ENCODE measurements at places on chromosomes 2 and 18.

DNA sequence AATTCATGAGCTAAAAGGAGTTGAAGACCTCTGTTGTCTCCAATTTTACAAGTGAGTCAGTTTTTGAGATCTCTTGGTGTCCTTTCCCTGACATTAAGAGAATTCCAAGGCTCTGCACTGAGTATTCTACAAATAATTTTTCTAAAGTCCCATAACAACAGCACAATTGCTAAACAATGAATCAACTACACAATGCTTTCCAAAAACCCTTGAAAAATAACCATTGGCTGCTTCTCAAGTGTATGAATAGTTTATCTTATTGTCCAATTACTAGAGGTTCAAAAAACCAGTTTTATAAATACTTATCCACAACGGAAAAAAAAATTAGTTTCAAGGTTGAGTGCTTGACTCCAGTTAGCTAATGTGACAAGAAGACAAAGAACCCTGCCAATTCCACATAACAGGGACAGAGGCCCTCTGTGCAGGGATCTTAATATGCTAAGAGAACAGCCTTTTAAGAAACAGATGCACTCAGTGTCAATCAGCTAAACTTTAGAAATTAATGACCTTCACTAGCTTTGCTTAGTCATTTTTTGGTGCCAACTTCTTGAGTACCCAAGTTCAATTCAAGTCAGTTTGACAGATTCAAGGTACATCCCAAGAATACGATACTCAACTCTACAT lies 266.6 kb upstream of the CYP26B1 start:
- no peak for DNase-seq

DNA sequence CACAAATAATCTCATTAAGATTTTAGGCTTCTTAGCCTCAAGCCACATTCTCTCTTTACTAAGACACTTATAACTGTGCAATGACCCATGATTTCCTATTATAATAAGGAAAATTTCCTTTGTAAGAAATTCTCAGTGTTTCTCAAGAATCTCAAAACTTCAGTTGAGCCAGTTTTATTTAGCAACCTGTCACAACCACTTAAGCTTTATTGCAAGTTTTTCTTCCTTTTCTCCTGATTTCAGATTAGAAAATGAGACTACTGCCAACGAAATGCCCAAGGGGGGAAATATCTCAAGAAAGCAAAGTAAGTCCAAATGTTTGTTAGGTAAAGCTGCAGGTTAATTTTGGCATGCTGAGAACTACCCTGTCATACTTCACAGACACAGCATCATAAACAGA lies 178.5 kb downstream of the THADA start:
- DNase-seq, result no peak

DNA sequence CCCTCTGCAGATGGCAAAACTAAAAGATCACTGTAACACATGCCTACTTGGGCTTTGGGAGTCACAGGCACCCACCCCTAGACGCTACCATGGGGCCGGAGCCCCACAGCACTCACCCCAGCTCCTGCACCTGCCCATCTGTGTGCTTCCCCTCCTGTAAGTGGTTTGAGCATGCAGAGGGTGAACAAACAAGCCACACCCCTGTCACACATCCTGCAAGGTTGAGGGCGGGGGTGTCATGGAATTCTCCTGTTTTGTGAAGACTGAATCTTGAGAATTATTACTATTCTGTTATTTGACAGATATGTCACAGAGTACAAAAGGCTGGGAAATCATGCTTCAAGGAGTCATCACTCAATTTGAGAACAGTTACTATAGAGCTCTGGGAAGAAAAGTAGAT lies 60.9 kb downstream of the RFTN2 start:
- DNase-seq, result no peak

DNA sequence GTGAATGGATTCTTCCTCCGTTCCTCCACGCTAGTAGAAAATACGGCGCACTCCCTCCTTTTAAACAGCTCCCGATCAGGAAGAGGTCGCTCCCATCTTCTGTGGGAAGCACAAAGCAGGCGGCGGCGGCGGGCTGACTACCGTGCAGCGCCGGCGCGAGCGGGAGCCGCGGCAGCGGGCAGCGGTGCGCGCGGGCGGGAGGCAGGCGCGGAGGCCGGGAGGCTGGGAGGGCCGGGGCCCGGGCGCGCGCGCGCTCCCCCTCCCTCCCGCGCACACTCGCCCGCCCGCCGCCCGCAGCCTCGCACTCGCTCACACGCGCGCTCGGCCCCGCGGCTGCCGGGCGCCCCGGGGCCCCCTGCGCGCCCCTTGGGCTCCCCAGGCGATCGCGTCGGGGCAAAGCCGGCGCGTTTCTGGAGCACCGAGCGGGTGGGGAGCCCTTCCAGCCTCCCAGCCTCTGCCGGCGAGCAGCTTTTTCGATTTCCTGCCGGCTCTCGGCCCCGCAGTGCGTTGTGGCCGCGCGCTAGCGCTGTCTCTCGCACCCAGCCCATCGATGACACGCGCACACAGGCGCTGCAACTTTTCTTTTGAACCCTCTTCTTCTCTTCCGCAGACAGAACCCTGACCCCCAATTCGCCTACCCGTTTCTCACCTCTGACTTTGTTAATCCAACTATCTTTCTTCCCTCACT lies at the start of gene SLC8A1:
SLC8A1 (minus strand) TSS at position 173 of the 688 bp plus-strand sequence.
- DNase-seq, result peak; percentile 22

- DNase-seq, result no peak
Measured at GRCh38 chr2:226064932-226065570, 665.5 kb downstream of the NYAP2 start.

- no peak for DNase-seq
Measured at GRCh38 chr2:102619414-102620319, at the start of gene SLC9A2. SLC9A2 (plus strand) TSS chr2:102619553; CDS start chr2:102619849, 296 bp downstream.

DNA sequence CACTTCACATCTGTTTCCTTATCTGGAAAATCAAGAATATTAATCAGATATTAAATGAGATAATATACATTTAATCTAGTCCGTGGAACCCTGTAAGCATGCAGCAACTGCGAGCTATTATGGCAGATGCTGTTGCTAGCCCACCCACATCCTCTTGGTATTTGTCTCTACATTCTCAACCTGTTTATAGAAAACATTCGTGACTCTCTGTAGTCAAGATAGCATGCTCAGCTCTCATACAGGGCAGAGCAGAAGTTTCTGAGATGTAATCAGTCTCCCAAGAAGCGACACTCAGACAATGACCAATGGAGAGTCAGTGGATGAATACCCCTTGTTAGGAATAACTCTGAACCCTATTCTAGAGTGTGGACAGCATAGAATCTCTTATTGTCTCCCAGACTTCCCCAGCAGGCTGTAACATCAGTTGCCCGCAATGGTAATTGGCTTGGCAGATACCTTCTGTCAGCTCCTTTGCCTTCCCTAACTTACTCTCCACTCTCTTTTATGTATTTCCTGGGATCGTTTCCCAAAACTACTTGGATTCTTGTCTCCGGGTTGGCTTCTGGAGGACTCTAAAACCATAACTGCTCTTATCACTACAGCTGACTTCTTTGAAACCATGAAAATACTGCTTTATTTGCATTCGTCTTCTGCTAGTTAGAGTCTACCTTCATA lies 400.7 kb upstream of the TNP1 start:
- no peak for DNase-seq

Measured in NCI-H1092 (cell line).